HT1080 (cell line): ENCODE measurements at places on chromosomes 3 and 15.

GRCh38 chr3:149975919-149976318, 5.2 kb upstream of the PFN2 start:
- DNase-seq, result peak; percentile 13

- no peak for DNase-seq
These were observed 149.3 kb downstream of the CACNA1D start for GRCh38 chr3:53643757-53644156.

- no peak for DNase-seq
These were observed 32.7 kb downstream of the SRPRB start for GRCh38 chr3:133838296-133838789.

GRCh38 chr3:34504366-34504765, 705.9 kb downstream of the PDCD6IP start:
- no peak for DNase-seq

GRCh38 chr3:123318374-123318773, 116.6 kb downstream of the SEC22A start:
- no peak for DNase-seq
